Urinary bladder (tissue), 4 donors: ENCODE measurements at places on chromosomes 7 and 10. TPM values are rescaled to one million over a fixed set of nuclear protein-coding genes. Genes with fewer than 3 reads are reported as not detected.

- no peak for DNase-seq
Observed at GRCh38 chr7:94907811-94908322, 473 bp downstream of the PPP1R9A start.

GRCh38 chr10:4243651-4244050 is 458.6 kb upstream of the KLF6 start:
- DNase-seq: no peak

The ARHGAP22 gene
- total RNA-seq: 6.0 TPM

DNA sequence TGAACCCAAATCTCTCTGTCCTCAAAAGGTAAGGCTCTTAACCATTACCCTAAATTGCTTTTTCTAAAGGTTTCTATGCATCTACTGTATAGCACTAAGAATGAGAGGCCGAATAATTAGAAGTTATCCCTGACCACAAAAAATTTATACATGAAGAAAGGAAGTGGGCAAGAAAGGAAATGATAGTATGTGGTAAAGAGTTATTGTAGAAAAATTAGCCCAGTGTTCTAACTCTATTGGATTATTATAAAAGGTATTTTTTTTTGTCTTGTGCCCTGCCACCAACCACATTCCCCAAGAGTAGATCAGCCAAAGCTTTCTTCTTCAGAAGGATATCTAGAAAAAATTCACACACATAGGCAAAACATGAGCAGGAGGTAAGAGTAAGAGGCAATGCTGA is 45.4 kb downstream of the DKK1 start:
- DNase-seq: no peak

- DNase-seq: no peak
Observed at GRCh38 chr7:93060865-93061264, 56.9 kb downstream of the SAMD9 start.

- DNase-seq: no peak
Observed at GRCh38 chr10:74991435-74991834, 120.0 kb upstream of the SAMD8 start.

- no peak for DNase-seq
Observed at GRCh38 chr7:80127412-80128160, 7.0 kb upstream of the GNAI1 start.

DNA sequence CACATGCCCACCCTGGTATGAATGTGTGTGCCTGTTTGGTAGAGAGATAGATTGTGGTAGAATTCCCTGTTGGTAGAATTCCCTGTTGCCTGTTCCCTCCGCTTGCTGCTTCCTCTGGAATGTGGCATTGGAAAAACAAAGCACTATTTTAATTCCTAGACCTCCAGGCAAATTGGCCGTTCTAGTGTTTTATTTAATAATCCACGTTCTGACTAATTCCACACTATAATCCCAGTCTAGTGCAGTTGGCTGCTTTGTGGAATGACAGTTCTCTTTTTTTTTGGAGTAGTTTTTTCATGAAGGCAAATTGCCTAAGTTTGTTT is 2.0 kb downstream of the HECW1 start:
- no peak for DNase-seq

DNA sequence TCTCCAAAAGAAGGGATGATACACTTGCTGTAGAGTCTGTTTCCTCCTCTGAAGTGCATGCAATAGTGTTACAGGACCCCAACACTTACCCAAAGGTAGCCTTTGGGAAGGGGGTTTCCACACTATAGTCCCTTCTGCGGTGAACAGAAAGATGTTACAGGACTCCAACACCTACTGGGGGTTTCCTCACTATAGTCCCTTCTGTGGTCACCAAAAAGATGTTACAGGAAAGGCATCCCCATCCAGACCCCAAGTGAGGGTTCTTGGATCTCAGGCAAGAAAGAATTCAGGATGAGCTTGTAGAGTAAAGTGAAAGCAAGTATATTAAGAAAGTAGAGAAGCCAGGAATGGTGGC is 69.2 kb upstream of the PIK3CG start:
- no peak for DNase-seq

The TMEM139 gene
- total RNA-seq: 2.1 TPM

The EMX2 gene
- 0.95 TPM for total RNA-seq

The BICC1 gene
- total RNA-seq: 45.3 TPM

The ATRNL1 gene
- total RNA-seq: 153 TPM

DNA sequence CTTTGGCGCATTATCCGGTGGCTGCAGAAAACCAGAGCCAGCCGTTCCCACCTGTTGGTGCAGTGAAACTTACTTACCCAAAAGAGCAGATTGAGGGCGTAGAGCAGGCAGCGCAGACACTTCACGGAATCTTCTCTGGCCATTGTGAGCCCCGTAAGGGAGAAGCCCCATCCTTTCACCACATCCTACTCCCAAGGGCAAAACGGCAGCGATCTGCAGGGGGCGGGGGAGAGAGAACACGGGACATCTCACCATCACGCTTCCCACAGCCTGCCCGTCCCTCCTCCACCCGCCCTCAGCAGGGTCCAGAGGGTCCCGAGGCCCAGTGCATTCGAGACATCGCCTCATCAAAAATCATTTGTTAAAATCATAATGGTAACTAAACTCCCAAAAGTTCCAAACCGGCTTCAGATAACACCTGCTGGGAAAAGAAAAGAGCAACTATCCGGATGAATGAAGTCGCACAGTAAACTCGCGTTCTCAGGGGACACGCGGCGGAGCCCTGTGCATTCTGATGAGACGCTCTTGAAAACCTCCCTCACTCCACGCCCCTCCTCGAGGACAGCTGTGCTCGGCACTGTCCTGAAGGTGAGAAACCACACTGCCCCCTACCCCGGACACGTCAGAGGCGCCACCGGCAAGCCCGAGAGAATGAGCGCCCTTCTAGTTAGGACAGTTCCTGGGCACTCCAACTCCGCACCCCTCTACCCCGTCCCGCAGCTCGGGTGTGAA is 1.2 kb downstream of the TSPAN12 start:
- DNase-seq: no peak

The MASTL gene
- total RNA-seq: 20.6 TPM
